ENCODE measurements at places on chromosomes 1 and 21.

GRCh38 chr1:48967318-48967717 lies 190.6 kb upstream of the BEND5 start:
- no peak for DNase-seq

- DNase-seq, result no peak
Observed at GRCh38 chr1:167137793-167138510, 44.1 kb downstream of the STYXL2 start.

- no peak for DNase-seq
Observed at GRCh38 chr1:43783096-43783670, 75.8 kb downstream of the ST3GAL3 start.

DNA sequence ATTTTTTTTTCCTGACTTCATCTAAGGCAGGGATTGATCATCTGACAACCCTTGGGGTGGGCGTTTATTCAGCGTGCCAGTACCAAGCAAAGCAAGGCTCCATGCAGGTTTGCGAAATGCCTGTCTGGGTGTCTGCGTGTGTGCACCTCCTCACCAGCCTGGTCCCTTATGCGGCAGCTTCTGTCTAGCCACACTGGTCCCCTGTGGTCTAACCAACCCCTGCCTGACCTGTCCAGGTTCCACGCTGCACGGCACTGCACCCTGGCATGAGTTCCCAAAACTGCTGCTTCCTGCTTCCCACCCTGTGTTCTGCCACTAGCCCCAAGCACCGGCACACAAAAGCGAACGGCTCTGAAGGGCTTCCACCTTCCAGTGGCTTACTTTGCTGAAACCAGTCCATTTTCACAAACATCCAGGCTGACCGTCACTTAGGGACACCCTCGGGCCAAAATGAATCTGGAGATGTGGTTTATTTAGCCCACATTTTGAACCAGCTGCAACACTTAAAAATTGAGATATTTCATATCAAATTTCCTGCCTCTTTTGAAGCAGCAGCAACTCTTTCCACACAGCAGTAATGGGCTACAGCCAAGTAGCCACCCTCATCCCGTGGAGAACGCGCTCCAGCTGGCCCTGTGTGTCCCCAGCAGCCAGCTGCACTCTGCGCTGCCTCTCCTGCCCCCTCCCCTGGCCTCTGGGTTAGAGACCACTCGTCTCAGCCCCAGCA lies 55.7 kb downstream of the HLCS start:
- DNase-seq, result no peak

DNA sequence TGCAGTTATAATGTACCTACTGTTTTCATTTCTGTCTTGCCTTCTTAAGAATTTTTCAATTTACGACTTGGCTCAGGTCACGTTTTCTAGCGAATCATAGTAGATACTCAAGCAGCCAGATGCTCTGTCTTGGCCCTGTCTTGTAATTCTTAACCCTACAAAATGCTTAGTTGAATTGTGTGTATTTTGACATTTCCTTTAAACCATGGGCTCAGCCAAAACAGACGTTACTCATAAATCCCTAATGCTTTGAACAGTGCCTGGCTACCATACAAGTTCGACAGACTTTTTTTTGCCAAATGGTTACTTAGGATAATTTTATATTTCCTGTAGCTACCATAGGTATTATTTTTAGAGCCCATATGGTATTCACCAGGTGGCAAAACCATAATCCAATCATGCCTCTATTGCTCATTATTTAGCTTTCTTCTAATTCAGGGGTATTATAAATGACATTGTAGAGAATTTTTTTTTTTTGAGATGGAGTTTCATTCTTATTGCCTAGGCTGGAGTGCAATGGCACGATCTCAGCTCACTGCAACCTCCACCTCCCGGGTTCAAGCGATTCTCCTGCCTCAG lies 54.3 kb downstream of the KCNK1 start:
- DNase-seq, result no peak

- DNase-seq, result no peak
Observed at GRCh38 chr1:12188657-12189327, 22.0 kb downstream of the TNFRSF1B start.

DNA sequence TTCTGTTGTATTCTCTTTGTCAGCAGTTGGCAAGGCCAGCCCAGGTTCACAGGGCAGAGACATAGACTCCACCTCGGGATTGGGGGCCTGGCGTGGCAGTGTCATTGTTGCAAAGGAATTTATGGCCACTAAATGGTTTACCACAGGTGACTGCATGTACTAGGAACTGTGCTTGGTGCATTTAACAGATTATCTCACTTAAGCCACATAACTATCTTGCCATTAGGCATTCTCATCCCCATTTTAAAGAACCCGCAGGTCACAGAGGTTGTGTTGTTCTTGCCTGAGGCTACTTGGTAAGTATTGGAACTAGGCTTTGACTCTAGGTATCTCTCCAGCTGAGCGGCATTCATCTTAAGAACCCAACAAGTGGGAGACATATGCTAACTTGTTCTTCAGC lies 9.7 kb downstream of the TLCD4 start:
- no peak for DNase-seq

GRCh38 chr21:29656504-29657239 lies 283.1 kb downstream of the GRIK1 start:
- no peak for DNase-seq

DNA sequence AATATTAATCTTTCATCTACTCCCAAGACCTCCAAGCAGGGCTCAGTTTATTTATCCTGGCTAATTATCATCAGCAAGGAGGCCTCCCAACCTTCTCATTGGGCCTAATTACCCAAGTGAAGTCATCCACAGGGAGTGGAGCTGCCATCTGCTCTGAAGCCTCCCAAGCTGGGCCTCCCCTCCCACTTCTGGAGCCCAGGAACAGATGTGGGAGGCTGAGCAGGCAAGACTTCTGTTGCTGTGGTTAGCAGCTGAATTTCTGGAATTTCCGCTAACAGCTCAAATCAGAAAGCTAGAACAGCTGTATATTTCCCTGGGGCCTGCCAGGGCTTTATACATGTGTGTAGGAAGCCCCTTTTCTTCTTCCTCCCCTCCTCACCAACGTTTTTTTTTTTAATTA lies 127.5 kb downstream of the UCK2 start:
- no peak for DNase-seq

- DNase-seq, result no peak
Observed at GRCh38 chr1:93810316-93810715, 68.7 kb downstream of the DNTTIP2 start.

GRCh38 chr1:90704817-90705216 lies 12.3 kb downstream of the BARHL2 start:
- no peak for DNase-seq

GRCh38 chr1:23044035-23044434 lies 24.8 kb downstream of the KDM1A start:
- no peak for DNase-seq

DNA sequence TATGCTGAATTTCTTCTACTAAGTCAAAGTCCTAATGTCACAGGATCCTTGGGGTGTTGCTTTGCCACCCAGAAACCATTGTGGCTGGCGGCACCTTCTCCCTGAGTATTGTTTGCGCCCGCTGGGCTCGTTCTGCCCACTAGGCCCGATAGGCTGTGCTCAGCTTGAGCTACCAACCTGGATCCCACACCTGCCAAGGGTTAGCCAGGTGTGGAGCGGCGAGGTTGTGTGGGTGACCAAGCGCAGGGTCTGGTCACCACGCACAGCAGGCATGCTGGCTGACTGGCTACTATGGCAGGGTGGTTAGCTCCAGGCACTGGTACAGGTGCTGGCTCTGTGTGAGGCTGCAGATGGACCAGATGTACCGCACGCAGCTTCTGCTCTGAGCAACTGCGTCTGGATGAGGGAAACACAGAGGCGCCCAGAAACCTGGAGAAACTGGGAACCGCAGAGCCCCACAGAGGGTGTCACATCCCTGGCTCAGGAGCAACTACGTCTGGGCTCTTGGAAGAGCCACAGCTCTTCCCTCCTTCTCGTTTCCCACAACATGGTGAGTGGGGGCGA lies 50.3 kb upstream of the SCYL3 start:
- DNase-seq, result no peak

DNA sequence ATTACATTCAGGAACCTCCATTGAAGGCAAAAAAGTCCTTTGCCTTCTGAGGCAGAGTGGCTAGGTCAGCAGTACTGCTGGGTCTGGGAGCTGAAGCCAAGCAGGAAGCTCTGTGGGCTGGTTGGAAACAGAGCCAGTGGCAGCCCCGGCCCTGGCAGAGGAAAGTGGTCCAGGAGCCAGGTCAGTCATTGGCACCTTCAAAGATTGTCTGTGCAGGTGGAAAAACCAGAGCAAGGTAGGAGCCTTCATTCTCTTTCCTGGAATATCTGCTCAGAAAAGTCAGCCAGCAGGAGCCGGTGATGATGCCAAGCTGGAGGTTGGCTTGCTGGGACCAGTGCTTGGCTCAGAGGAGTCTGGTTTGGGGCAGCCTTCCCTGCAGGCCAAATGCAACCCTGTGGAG lies 12.5 kb upstream of the DISP3 start:
- DNase-seq, result no peak
